ENCODE measurements at places on chromosomes 2 and 18.
A peak's percentile ranks its signal among the peaks of the same experiment; 100 is the strongest.

DNA sequence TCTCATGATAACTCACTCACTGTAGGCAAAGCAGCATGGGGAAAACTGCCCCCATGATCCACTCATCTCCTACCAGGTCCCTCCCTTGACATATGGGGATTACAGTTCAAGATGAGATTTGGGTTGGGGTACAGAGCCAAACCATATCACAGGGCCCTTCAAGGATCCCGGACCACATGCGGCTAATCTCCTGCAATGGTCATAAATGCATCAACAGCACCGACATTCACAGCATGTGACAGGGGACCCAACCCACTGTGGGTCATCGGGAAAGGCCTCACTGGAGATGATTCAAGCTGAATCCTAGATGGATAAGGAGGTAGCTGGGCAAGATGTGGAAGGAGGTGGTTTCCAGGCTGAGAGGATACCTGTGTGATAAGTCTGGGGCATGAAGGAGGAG is 129.4 kb downstream of the MYO5B start:
- DNase-seq: no peak

GRCh38 chr18:79846936-79847557 is 49.3 kb downstream of the KCNG2 start:
- DNase-seq: no peak

- no peak for DNase-seq
These were observed 1377.9 kb downstream of the RPIA start for GRCh38 chr2:90069290-90069894.

DNA sequence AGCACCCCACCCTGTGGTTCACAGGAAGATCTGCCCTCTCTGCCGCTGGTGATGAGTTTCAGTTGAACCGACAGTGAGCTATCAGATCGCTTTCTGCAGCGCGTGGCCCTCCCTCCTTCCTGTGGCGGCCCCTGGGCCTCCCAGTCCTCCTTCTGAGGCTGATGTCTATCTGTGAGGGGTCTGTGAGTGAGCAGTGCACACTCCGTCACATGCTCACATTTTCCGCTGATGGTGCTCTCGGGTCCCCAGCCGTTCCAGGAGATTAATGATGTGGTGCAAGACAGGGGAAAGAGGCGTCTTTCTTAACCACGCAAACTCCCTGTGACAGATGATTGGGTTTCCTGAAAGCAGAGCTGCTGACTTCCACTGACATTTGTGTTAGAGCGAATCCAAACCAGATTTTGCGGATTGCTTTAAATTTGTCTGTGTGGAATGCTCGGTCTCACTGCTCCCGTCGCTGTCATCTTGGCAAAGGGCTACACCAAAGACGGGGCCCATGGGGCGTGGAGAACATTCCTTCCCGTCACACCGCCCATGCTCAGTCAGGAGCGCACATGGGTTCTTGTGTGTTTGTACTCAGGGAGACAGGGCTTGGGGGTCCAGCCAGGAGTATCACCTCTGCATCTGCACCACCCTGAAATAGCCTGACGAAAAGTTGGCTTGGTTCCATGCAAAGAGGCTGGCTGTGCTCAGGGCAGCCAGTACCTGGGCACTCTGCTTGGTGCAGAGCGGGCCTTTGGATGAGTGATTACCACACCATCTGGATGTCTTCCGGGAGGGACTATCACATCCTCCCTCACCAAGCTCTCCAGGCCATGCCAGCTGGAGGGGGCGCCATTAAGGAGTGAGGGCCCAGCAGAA is 154.7 kb upstream of the HS6ST1 start:
- peak; percentile 14 for DNase-seq

- no peak for DNase-seq
These were observed 53.9 kb downstream of the KCTD18 start for GRCh38 chr2:200455958-200456421.

- DNase-seq: no peak
These were observed 119.4 kb upstream of the HS6ST1 start for GRCh38 chr2:128438091-128438490.

DNA sequence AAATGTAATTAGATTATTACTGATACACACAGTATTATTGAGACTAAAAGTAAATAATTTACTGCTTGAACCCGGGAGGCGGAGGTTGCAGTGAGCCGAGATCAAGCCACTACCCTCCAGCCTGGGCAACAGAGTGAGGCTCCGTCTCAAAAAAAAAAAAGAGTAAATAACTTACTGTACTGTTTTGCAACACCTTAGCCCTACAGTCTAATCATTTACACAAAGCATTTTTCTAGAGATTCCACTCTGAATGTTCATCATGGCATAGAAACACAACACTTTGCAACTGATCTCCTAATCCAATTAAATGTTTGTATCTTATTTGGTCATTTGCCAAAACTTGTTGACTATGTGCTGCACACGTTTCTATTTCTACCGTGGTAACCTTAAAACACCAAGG is 23.4 kb upstream of the RMP24 start:
- DNase-seq: no peak

DNA sequence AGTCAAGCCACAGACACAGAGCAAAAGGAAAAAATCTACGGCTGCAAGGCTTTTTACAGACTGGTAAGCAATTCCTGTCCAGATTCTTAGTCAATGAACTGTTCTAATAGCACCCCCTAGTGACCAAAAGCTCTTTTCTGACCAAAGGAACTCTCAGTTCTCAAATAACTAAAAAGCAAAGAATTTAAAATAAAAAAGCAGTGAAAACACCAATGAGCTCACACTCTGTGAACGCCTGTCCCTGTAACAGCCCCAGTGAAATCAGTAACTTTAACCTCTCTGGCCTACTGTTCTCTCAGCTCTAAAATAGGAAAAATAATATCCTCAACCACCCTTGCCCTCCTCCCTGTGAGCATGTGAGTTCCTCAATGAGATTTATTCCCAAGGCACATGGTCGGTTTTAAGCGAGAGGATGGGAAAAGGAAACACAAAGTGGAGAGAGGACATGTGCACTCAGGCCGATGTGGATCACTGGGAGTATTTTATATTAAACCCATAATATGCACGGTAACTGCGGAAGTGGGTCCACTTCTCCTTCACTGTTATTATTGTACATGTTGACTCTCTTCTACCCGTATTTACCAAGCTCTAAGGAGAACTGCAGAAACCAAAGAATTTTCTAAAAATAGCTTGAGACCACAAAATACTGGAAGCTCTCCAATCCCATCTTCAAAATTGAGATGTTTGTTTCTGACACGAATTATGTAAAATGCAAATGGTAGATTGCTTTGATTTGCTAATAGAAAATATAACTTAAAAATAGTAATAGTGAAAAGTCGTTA is 128.5 kb downstream of the STK39 start:
- DNase-seq: peak; percentile 44

DNA sequence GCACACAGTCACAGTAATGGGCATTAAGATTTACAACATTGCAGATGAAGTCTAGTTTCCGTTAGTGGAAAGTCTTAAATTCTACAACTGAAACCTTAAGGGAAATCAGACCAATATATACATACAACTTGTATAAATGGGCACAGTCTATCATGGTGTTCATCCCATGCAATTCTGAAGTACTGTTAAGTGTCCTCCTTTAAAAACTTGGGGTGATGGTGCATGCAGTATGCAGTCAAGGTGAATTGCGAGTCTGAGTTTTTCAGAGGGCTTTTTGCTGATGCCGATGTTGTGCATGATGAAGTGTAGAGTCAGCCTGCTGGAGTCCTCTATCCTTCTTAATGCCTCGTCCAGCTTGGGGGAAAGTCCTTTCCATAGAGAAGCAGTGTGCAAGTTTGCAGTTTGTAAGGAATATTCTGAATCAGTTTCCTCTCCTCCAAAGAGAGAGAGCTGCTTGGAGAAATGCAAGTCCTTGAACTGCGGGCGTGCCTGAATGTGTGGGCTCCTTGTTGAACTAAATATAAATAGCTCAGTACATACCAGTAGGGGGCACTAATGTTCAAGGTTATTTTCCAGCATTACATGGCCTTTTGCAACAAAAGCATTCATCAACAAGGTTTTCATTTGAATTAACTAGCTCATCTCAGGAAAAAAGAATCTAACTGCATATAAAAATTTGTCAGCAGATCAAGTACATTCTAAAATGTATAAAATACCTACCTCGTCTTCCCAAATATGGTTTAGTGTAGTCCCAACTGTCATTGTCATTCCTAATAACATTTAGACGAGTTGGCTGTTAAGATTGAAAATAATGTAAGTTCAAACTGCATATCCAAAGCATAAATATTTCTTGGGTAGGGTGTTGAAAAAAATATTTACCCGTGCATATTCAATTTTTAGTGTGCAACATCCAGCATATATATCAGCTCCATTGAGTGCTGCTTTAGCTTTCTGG is 21.3 kb downstream of the HNRNPLL start:
- DNase-seq: no peak

- peak; percentile 33 for DNase-seq
These were observed 443.1 kb downstream of the THSD7B start for GRCh38 chr2:137208431-137208891.

DNA sequence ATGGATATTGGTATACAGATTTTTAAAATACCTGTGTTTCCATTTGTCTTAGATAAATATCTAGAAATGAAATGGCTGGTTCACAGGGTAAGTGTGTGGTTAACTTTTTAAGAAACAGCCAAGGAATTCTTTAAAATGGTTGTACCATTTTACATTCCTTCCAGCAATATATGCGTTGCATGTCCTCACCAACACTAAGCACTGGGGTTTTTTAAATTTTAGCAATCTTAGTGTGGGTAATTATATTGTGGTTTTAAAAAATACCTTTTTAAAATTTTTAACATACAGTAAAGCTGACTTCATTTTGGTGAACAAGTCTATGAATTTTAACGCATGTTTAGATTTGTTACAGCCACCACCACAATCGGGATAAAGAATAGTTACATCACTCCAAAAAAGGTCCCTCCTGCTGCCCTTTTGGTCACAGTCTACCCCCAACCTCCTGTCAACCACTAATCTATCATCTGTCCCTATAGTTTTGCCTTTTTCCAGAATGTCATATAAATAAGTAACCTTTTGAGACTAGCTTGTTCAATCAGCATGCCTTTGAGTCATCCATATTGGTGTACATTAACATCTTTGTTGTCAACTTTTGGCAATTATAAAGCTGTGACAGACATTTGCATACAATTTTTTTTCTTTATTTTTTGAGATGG is 128.1 kb upstream of the MSTN start:
- DNase-seq: no peak

Measured in skeletal muscle cell (primary cell).